A549 treated with RU486 at 1 μM for 4 hours (cell line): ENCODE measurements at places on chromosomes 2 and 18. TPM values are rescaled to one million over a fixed set of nuclear protein-coding genes. Genes with fewer than 3 reads are reported as not detected.

DYNAP gene
- not detected in 5 replicates for total RNA-seq

KATNAL2 gene
- 1.3 to 2.5 TPM (median 2.1 TPM) in 5 replicates for total RNA-seq

CNTNAP5 gene
- not detected in 5 replicates for total RNA-seq

SERPINB13 gene
- total RNA-seq, result not detected in 5 replicates

SGO2 gene
- total RNA-seq, result 4.0 to 16.4 TPM (median 14.5 TPM) in 5 replicates

ALPP gene
- total RNA-seq, result 0.42 to 0.58 TPM (median 0.47 TPM) in 5 replicates

WNT10A gene
- total RNA-seq, result 0.07 to 0.31 TPM in 2 of 5 replicates, not detected in the others

GLB1L gene
- total RNA-seq, result 5.0 to 6.8 TPM (median 6.8 TPM) in 5 replicates

MAL gene
- total RNA-seq, result not detected in 5 replicates

STK39 gene
- total RNA-seq, result 10.7 to 19.8 TPM (median 18.2 TPM) in 5 replicates

ZAP70 gene
- not detected in 5 replicates for total RNA-seq

IL1F10 gene
- total RNA-seq, result not detected in 5 replicates

CRYGD gene
- total RNA-seq, result not detected in 5 replicates

ABHD1 gene
- total RNA-seq, result 0.75 to 1.5 TPM (median 1.3 TPM) in 5 replicates

CETN1 gene
- not detected in 5 replicates for total RNA-seq

NEU2 gene
- total RNA-seq, result not detected in 5 replicates

ARHGAP25 gene
- total RNA-seq, result 0.15 to 0.28 TPM (median 0.26 TPM) in 3 of 5 replicates, not detected in the others

FAP gene
- 0.06 TPM in 1 of 5 replicates, not detected in the others for total RNA-seq

ATP8B1 gene
- 6.5 to 10.7 TPM (median 9.3 TPM) in 5 replicates for total RNA-seq

MRPS9 gene
- total RNA-seq, result 29.4 to 37.1 TPM (median 31.7 TPM) in 5 replicates

KIAA2012 gene
- total RNA-seq, result not detected in 5 replicates
